ENCODE measurements at places on chromosomes 5 and 9.

- DNase-seq = no peak
These were observed 129.6 kb downstream of the HTR4 start for GRCh38 chr5:148524721-148525120.

GRCh38 chr9:84711936-84712335 lies 42.4 kb downstream of the NTRK2 start:
- no peak for DNase-seq

GRCh38 chr9:36946653-36947052 lies 87.4 kb downstream of the PAX5 start:
- DNase-seq = no peak

GRCh38 chr9:89260525-89260924 lies 50.5 kb upstream of the CKS2 start:
- no peak for DNase-seq

DNA sequence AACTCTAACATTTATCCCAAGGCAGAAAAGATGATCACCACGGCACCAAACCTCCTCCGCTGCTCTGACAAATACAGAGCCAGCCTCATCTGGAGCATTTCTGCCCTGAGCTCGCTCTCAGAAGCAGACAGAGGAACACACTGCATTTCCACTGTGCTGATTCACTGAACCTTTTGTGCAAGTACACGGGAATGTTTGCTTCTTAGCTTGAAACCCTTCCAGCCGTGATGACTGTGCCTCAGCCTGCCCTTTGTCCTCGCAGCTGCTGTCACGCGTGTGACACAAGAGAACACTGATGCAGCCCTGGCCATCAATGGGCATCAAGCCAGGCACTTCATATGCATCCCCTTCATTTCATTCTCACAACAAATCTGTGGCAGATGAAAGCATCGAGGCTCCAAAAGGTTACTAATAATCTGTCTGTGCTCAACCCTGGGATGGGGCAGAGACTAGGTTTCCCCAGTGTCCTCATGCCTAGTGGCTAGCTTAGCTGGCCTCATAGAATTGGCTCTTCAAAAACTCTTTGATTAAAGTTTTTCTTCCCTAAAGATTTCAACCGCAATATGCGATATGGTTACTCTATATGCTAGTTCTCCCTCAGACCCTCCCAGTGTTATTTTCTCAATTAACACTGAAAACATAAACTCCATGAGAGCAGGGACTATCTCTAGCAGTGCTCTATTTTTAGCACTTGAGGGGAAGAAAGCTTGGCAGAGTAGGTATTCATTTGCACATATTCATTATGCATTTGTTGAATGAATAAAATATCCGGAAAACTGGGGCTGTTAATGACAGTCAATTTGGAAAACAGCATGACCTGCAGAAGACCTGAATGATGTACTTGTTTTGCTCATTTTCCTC lies 7.3 kb downstream of the CDC14B start:
- DNase-seq = peak; percentile 84

DNA sequence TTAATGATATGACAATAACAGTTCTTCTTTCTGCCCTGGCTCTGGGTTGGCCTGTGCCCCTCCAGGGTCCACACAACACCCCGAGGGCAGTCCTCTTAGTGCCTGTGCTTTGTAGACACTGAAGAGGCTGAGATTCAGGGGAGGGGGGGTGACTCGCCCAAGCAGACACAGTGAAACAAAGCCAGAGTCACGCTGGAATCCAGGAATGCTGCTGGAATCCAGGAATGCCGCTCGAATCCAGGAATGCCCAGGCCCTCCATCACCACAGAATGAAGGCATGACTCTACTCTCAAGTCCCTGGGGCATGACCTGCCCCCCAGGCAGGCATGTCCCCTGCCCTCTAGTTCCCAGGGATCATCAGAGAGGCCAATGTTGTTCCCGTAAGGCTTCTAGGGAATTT lies 73.1 kb downstream of the LRSAM1 start:
- DNase-seq = no peak

DNA sequence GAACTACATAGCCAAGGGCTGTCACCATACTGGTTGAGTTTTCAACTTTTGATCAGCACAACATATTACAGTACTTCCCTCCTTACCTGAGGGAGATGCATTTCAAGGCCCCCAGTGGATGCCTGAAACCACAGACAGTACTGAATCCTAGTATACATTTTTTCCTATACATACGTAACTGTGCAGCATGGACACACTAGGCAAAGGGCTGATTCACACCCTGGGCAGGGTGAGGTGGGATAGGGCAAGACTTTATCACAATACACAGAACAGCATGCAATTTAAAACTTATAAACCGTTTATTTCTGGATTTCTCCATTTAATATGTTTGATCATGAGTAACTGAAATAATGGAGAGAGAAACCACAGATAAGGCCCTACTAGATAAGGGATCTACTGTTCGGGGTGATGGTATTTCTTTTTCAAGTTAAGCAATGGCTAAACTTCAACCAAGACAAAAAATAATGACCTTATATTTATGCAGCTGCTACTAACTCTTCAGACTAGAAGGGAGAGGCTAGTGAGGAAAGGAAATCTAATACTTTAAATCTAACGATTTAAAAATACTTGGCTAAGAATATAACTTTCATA lies 186.9 kb upstream of the GNA14 start:
- DNase-seq = no peak

GRCh38 chr5:133373121-133373870 lies 239.0 kb downstream of the FSTL4 start:
- no peak for DNase-seq

DNA sequence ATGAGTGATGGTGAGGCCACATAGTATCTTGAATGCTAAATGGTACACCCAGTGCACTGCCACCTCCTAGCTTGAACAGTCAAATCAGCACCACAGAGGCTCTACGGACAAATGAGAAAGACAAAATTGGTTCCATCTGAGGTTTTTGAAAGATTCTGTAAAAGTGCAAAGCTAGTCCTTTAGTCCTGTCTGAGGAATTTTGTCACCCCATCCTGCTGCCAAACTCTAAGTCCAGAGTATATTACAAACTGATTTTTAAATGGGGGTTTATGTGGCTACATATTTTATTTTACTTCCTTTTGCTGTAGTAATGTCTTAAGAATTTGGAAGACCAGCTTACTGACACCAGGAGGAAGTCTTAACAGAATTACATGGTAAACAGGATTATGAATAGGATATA lies 7.7 kb downstream of the FREM1 start:
- DNase-seq = no peak

- DNase-seq = peak; percentile 37
These were observed 55.2 kb upstream of the NEK6 start for GRCh38 chr9:124202447-124202971.

DNA sequence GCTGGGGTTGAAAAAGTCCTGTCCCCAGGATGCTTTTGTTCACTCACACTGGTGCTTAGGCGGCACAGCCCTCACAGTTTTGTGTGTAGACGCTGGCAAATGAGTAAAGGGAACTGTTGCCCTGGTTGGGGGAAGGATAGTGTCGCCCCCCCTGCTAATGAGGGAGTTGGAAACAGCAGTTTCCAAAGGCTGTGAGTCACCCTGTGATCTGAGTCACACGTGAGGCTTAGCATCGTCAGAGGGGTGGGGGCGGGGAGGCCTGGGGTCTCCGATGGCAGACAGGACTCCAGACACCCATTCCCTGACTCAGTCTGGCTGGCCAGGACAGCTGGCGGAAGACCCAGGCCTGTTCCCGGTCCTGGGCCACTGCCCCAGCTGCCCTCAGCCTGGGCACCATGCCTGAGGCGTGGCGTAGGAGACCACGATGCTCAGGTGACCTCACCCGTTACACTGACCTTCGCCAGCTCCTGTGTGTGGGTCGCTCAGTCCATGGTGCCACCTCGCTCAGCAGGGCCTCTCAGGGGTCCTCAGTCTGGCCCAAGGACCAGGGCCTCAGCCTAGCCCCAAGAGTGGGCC lies 2.9 kb downstream of the DNAJB5 start:
- DNase-seq = peak; percentile 96

DNA sequence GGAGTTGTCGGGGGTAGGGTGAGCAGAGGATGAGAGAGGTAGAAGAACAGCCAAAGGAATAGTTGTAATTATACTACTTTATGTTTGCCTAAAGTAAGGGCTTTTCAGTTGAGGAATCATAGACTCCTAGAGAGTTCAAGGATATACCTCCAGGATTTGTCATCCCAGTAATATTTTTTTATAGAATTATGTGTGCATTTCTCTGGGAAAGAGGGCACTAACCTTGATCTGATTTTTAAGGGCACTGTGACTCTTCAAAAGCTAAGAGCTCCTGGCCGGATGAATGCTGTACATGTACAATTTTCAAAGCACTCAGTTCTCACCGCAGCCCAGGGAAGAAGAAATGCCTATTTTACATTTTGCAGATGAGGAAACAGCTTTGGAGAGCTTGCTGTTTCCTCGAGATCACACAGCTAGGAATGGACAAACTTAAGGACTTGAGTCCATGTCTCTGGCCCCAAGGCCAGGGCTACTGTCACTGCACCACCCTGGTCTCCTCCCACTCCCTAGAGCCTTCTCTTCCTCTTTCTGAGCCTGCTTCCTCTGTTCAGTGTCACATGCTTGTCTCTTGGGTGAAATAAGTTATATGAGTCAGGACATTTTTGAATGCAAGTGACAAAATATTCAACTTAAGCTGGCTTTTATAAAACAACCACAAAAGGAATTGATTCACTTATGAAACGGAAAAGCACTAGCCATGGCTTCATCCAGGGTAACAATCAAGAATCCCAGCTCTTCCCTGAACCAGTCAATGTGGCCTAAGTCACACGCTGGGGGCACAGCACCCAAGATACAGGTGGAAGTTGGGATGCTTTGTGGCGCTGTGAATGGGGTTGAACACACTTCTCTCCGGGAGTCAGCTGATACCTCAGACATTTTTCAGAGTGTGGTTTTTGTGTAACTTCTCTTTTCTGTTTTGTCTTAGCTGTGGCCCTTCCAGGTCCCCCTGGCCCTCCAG lies 45.7 kb upstream of the TGFBR1 start:
- DNase-seq = peak; percentile 25

DNA sequence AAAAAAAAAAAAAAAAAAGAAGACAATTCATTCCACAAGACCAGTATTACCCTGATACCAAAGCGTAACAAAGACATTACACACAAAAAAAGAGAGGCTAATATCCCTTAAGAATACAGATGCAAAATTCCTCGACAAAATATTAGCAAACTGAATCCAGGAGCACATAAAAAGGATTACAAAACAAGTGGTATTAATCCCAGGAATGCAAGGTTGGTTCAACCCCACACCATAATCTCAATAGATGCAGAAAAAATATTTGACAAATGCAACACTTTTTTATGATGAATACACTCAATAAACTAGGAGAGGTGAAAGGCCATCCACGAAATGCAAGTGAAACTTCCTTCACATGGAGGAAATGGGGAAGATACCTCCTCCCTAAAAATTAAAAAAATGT lies 80.1 kb upstream of the TLR4 start:
- no peak for DNase-seq

DNA sequence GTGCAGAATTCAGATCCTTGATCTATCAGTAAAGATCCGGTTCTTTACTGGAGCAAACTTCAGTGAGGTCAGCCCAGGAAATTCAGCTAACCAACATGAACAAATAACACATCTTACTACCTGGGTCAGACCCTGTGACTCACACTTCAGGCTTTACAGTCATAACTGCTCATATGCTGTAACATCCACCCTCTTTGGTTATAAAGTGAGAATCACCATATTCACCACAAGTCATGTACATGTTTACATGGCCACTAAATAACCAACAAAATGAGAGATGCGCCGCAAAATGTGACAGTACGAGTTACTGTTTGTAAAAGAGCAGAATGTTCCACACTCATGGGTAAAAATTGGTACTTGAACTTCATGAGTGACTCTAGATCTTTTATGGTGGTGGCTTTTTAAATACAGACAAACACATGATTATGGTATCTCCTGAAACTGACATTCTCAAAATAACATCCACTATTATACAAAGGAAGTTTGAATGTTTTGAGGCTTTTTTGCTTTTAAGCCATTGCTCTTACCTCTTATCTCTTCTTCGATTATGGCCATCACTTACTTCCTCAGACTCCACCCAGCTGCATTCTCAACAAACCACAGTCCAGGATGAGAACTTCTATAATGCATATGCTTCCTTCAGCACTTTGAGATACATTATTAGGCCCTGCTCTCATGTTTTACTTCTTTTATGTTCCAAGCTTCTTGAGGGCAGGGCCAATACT lies 516.6 kb downstream of the RAB3C start:
- DNase-seq = no peak

DNA sequence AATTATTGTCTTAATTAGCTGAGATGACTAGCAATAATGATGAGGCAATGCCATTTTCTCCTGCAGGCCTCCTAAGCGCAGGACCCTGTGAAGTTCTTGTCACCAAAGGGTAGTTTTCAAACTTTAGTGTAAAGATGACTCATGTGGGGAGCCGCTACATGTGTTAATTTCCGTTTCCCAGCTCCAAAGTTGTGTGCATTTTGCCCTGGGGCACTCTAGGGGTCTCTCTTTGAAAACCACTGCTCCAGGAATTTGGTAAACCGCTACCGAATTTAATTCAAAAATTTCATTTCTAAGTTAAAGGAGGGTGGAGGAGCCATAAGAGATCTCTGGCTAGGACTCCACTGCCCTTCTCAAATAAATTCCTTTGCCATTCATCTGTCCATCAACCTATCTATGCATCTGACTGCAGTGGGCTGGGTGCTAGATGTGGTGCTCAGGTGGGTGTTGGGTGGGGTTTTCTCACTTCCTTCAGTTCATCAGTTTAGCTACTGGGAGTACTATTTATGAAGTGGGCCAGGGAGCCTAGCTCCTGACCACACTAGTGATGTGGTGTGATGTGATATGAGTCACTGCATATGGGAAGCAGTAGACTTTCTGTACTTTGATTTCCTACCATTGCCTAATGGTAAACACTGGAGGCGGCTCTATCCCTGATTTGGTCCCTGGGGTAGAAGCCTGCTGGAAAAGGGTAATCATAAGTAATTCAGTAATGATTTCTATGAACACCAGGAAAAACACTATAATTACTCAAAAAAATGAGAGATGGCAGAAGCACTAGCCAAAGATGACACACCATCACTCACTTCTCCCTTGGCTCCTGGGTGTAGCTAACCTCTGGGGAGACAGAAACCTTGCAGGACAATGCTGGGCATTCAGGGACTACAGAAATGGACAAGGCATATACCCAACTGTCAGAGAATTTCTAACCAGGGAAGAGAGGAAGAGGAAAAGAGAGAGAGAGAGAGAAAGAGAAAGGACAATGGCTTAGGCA lies 4.0 kb upstream of the ZSWIM6 start:
- DNase-seq = no peak

- DNase-seq = no peak
These were observed 18.4 kb upstream of the LRRC14B start for GRCh38 chr5:172841-173251.

DNA sequence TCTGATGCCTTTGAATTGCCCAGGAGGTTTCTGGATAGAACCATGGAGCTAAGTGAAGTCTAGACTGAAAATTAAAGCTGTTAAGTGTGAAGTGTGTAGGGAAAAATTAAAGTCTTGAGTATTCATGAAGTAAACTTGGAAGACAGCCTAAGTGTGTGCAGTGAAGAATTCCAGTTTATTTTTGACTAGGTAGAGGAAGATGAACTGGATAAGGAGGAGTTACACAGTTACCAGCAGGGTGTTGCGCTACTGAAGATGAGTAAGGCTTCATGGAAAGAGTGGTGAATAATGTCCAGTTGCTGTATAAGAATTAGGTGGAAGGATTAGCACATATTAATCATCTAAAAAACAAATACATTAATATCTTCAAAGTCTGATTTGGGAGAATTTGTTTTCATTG lies 5.7 kb upstream of the CHD1 start:
- no peak for DNase-seq

GRCh38 chr5:72076621-72077300 lies 30.5 kb upstream of the MAP1B start:
- no peak for DNase-seq

GRCh38 chr5:127203818-127204217 lies 86.8 kb upstream of the MEGF10 start:
- DNase-seq = no peak
